ENCODE measurements at places on chromosomes 16 and 17.

GRCh38 chr16:10938796-10939648 is 3.2 kb downstream of the DEXI start:
- DNase-seq, result no peak

- DNase-seq, result no peak
Measured at GRCh38 chr17:80671825-80672110, 127.1 kb downstream of the RPTOR start.

DNA sequence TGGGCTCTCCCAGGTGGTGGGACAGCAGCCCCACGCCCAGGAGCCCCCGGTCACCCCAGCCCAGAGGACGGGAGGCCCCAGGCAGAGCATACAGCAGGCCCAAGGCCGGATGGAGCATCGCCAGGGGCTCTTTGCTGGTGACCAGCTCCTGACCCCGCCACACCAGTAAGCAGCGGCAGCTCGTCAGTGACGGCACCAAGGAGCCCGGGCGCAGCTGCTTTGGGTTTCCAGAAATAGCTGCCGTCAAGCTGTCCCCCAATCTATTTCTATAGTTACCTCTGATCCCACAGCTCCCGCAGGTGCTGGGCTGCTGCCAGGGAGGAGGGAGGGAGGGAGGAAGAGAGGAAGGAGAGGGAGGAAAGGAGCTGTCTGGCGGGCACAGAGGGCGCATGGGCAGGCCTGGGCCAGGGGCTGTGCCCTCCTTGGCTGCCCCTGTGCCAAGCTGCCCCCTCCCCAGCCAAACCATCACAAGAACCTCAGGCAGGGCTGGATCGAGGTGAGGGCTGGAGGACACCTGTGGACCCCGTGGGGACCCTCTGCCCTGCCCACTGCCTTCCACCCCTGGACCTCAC is 10.8 kb upstream of the RASD1 start:
- DNase-seq, result no peak

DNA sequence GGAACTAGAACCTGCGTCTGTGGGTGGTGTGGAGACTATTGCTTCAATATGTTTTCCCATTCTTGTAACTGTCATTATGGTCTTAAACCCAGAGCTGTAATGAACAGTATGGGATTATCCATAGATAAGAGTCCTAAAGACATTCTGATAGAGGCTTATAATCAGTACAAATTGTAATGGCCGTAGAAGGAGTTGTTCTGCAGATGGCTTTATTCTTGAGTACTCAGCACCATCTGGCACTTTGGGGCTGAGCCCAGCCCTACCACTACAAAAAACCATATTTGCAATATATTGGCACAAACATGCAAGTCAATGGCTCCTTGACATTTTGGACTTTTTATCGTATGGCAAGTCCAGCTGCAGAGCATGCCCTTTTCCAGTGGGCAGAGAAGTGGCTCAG is 150.0 kb downstream of the HS3ST4 start:
- DNase-seq, result no peak

DNA sequence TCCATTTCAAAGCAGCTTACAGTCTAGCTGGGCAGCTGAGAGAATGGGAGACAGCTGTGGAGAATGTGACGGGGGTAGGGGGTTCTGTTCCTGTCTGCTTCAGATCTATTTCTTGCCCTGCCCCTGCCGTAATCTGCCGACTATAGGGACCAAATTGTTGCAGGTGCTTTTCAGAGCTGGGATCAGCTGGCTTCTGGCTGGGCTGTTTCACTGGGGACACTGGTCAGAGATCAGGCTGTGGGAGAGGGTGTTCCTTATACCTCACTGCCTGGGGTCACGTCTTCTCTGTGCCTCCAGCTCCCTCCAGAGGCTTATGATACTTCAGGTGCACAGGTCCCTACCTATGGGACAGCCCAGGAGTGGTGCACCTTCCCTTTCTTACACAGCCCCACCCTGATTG is 514.9 kb upstream of the GOT2 start:
- no peak for DNase-seq

DNA sequence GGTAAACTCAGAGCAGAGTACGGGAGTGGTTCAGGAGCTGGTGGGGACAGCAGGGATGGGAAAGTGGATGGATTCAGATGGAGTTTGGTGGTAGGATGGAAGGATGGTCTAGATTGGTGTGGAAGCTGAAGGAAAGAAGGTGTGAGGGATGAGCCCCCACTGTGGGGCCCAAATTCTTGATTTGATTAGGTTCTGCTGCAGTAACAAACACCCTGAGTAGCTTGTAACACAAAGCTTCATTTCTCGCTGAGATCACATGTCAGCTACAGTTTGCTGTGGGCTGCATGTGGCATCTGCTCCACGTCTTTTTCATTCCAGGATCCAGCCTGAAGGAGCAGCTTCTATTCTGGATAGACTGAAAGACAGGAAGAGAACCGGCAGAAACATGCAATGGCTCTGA is 143.8 kb downstream of the IRX3 start:
- DNase-seq, result no peak

- DNase-seq, result peak; percentile 86
Measured at GRCh38 chr16:76535-77272, 1.3 kb upstream of the MPG start.

- no peak for DNase-seq
Measured at GRCh38 chr17:32258383-32259140, 7.1 kb upstream of the RHBDL3 start.
